Mesothelial cell of epicardium (in vitro differentiated cells): ENCODE measurements at places on chromosomes 12 and 14.

GRCh38 chr12:108731105-108731865 lies at the start of gene CORO1C:
Gene CORO1C, minus strand, starts transcription at chr12:108731518. Its CDS starts 30,200 bp downstream, at chr12:108701318.
- peak; percentile 98 for DNase-seq

DNA sequence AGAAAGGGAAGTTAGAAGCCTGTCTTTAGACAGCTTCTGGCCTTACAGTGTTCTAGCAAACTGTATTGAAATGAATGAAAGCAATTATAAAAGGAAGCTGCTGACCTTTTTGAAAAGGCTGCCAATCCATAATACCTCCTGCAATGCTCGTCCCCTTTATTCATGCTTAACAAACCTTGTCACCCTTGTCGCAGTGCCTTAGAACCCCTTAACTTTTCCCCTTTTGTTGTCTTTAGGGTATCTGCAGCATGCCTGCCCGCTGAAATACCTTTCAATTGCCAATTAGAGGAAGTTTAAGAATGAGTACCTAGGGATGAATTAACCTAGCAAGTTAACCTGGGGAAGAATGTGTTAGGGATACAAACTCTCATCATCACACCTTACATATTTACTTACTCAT lies 731.2 kb downstream of the RERGL start:
- DNase-seq, result no peak

DNA sequence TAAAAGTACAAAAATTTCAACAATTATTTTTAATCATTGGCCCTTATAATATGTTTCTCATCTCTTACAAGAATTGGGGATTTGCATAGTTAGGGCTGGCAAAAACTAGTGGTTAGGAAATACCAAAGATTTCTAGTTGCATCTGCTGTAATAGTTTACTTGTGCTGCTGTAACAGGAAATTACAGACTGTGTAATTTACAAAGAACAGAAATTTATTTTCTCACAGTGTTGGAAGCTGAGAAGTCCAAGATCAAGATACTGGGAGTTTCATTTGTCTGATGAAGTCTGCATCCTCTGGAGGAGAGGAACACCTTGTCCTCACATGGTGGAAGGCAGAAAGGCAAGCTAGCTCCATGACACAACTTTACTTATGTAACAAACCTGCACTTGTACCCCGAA lies 157.0 kb downstream of the FLRT2 start:
- no peak for DNase-seq

GRCh38 chr12:47825173-47825639 lies 5.5 kb upstream of the HDAC7 start:
- no peak for DNase-seq

DNA sequence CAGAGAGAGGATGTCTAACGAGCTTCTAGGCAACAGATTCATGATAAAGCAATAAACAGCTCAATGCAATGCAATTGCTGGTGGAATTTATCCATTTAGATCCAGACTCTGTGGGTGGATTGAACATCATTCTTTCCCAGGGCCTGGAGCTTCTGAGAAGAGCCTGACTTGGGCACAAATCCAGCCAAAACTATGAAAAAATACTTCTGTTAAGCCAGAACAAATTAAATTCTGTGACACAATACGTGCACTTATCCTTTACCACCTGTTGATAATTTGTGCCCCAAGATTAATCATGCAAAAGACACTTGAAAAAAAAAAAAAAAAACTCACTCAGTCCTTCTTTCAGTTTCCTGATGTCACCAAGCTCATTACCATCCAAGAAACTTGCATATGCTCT lies 446.0 kb upstream of the DCN start:
- no peak for DNase-seq

DNA sequence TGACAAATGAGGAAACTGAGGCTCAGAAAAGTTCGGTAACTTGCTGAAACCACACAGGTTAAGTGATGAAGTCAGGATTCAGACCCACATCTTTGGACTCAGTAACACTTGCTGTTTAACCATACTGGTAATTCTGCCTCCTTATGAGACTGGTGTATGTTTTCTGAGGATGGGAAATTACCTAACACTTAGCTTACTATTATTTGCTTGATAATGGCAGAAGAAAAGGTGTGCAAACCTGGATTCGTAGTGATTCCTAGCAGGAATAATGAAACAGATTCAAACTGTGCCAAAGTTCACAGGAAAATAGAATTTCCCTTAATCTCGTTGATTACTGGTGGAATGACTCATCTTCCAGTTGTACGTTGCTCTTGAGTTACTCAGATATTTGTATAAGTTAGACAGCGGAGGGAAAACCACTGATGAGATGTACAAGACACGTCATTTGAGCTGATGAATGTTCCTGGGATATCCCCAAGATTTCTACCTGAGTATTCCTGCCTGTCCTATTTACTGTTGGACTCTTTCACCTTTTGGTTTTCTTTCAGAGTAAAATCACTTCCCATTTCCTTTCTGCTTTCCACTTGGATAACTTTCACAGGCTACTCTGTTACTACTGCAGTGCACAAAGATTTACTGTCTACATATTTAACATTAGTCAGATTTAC lies 37.5 kb downstream of the PRORP start:
- no peak for DNase-seq

GRCh38 chr14:21626491-21627230 lies 8.1 kb downstream of the OR10G2 start:
- no peak for DNase-seq

GRCh38 chr12:130876758-130877157 lies 4.9 kb downstream of the RAN start:
- no peak for DNase-seq

DNA sequence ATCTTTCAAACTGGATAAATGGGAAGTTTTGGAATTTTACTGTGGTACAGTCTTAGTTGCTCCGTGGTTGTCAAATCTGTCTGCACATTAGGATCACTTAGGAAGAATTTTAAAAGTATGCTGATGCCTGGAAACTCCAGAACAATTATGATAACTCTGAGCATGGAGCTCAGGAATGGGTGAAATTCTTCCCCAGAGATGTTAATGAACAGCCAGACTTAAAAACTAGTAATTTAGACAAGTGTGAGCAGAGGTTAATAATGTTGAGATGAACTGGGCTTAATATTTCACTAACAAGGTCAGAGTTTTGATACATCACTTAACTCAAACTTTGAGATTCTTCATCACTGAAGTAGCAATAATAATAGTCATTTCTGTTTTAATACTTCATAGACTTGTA lies 94.5 kb downstream of the NTS start:
- DNase-seq, result no peak
